ENCODE measurements at places on chromosomes 11 and 22.

- DNase-seq = no peak
These were observed 220.8 kb downstream of the RAB38 start for GRCh38 chr11:87954476-87954875.

- DNase-seq = no peak
These were observed 23.5 kb downstream of the TESMIN start for GRCh38 chr11:68727783-68728182.

GRCh38 chr11:101668236-101668635, 84.4 kb upstream of the TRPC6 start:
- DNase-seq = no peak

GRCh38 chr11:69645801-69646492, 5.0 kb downstream of the CCND1 start:
- no peak for DNase-seq

GRCh38 chr11:114148013-114148382, 88.5 kb downstream of the ZBTB16 start:
- no peak for DNase-seq

DNA sequence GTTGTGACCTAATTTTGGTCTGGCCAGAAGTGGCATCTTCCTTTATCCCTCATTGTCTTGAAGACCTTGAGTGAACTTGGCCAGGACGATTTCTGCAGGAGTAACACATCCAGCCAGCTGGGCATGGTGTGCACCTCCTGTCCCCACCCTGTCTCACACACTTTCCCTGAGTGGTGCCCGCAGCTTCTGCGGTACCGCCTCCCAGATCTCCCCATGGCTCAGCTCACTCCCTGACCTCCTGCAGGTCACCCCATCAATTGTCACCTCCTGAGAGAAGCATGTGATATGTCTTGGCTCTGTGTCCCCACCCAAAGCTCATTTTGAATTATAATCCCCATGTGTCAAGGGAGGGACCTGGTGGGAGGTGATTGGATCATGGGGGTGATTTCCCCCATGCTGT, 50.2 kb upstream of the TP53I11 start:
- DNase-seq = no peak

GRCh38 chr11:107427569-107428180, 29.9 kb downstream of the CWF19L2 start:
- DNase-seq = no peak

- DNase-seq = no peak
These were observed 18.3 kb downstream of the NRIP3 start for GRCh38 chr11:8985462-8985861.

GRCh38 chr22:32700191-32700882, 101.2 kb upstream of the TIMP3 start:
- DNase-seq = no peak

DNA sequence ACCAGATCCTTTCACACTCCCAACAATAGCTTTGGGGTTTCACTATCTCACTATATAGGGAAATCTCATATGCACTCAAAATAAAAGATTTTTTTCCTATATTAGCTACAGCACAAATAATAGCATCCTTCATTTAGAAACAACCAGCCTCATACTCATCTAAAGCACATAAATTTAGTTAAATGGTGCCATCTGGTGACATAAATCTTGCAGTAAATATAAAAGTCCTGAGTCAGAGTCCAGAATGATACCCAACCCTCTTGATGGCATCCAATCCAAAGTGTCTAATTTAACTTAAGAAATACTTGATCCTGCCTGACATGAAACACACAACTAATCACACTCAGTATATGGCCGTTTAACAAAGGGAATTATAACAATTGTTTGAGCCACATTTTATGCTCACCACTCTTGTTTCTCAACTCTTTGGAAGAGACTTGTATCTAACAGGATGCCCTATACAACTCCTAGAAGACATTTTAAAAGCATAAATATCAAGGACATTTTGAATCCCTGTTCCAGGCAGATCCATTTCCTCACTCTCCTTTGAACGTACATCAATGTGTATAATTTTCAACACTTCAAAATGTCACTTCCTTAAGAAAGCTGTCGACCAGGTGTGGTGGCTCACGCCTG, 36.2 kb downstream of the DLG2 start:
- DNase-seq = no peak

Data from NCI-H187 treated with DMSO at 0.1 percent for 48 hours (cell line).